ENCODE measurements at places on chromosomes 1 and 21.

DNA sequence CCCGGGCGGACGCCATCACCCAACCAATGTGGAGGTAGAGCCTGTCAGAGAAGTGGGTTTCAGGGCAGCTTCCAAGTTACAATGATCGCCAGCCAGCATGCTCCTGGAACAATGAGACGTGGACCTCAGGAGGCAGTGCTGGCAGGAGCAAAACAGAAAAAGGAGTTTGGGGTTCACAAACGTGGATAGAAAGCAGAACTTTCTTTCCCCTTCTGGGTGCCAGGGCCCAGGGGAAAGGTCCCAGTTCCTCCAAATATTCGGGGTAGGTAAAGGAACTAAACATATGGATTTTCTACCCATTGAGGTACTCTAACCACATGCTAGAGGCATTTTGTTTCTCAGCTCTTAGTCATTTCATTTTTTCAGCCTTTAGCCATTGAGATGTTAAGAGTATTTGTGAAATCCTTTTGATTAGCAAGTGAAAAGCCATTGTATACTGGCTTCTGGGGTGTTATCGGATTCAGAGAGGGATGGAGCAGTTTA is 488.4 kb upstream of the ADGRL2 start:
- DNase-seq, result no peak

DNA sequence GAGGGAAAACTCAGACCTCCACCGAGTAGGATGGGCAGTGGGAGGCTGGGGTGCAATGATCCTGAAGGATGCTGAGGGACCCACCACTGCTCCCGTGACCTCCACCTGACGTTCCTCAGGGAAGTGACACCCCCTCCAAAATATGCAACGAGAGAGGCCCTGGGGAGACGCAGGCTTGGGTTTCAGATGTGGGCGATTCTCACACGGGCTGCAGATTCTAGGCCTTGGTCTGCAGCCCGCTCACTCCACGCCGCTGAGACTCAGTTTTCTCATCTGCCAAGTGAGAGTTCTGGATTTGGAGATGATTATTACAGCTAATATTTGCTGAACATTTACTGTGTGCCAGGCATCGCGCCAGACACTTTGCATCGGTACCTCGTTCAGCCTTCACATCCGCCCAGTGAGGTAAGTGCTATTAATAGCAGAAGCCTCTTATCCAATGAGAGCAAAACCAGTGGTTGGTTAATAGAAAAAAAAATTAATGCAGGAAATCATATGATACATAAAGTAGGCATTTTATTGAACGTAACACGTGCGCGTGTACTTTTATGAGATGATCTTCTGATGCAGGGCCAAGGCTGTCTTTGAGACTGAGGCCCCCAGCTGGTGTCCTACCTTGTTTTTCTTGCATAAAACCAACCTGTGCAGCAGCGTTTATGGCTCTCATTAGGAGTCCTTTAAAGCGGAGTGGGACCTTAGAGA is 102.0 kb upstream of the RUNX3 start:
- DNase-seq, result peak; percentile 60

DNA sequence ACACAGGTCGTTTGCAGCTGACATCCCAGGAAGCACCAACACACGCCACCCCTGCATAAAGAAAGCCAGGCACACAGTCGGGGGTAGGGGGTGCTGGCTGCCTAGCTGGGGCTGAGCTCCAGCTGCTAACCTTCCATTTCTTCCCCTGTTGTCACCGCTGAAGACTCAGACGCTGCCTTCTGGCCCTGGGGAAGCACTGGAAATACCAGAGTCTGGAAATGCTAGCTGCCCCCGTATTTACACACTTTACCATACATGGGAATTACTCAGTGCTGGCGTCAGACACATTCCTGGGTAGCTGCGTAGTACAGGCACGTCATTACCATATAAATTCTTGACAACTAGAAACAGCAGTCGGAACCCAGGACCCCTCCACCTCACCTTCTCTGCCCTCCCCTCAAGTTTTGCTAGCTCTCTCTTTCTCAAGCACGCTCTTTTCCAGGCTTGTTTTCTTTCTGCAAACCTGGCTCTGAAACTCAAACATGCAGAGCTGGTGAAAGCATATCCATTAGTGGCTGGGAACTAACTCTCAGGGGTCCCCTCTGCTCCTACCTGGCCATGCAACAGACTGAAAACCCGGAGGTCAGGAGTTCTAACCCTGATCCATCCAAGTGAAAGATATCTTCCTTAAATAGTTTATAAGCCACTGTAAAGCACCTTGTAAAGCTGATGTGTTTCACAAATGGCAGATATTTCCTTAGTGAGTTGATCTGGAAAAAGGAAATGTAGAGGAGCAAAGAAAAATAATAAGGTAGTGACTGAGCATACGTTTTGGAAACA is 3.3 kb downstream of the CSRP1 start:
- DNase-seq, result no peak

GRCh38 chr1:96688767-96689166 is 32.8 kb upstream of the PTBP2 start:
- DNase-seq, result no peak

DNA sequence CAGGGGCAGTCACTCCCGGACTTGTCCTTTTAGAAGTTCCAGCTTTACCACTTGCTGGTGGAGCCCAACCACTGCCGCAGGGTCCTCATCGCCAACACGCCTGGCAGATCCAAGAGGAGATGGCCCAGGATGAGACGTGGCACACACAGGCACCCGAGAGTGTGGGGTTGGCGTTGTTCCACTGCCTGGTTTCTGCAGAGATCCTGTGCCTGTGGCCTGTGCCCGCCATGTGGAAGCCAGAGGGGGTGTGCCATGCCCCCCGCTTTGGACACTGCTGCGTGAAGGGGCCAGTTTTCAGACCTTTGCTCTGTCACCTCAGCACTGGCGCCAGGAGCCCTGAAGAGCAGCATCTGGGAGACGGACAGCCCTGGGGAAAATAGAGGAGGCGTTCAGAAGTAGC is 10.8 kb downstream of the CD46 start:
- no peak for DNase-seq

- DNase-seq, result no peak
Observed at GRCh38 chr1:3518756-3519155, 64.3 kb downstream of the ARHGEF16 start.

- no peak for DNase-seq
Observed at GRCh38 chr1:222786121-222786520, 28.7 kb upstream of the DISP1 start.

DNA sequence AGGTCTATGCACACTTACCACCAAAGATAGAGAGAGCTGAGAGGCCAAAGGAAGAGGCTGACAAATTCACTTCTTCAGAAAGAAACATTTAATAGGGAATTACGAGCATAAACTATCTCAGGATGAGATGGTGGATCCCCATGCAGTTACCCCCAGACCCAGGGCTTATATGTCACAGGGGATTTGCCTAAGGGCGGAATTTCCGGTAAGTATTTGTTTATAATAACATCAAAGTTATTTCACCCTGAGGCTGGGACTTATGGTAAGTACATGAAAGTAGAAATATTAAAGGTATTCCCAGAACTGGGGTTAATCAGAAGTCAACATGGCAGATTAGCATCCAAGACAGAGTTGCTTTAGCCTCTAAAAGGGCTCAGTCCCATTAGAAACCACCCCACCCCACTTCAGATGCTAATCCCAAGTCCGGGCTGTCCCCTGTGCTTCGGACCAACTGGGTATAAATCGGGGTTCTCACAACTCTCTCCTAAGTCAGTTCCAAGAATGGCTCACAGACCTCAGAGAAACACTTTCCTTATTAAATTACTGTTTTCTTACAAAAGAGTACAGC is 247.4 kb upstream of the ZP4 start:
- DNase-seq, result no peak

GRCh38 chr21:17359781-17360180 is 153.1 kb upstream of the CXADR start:
- no peak for DNase-seq

DNA sequence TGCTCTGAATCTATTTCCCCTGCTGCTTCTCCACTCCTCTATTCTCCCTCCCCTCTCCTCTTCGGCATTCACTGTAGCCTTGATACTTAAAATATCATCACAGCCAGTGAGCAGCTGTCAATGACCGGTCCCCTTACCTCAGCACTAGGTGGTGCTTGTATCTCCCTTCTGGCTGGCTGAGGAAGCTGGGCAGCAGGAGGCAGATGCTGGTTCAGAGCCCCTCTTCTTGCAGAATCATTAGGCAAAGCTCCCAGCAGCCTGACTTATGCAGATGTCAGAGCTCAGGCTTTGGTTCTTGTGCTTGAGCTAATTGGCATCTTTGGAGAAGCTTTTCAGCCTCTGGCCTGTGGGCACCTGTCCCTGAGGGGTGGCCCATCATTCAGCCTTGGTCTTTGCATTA is 31.9 kb upstream of the KCNA2 start:
- DNase-seq, result peak; percentile 48

DNA sequence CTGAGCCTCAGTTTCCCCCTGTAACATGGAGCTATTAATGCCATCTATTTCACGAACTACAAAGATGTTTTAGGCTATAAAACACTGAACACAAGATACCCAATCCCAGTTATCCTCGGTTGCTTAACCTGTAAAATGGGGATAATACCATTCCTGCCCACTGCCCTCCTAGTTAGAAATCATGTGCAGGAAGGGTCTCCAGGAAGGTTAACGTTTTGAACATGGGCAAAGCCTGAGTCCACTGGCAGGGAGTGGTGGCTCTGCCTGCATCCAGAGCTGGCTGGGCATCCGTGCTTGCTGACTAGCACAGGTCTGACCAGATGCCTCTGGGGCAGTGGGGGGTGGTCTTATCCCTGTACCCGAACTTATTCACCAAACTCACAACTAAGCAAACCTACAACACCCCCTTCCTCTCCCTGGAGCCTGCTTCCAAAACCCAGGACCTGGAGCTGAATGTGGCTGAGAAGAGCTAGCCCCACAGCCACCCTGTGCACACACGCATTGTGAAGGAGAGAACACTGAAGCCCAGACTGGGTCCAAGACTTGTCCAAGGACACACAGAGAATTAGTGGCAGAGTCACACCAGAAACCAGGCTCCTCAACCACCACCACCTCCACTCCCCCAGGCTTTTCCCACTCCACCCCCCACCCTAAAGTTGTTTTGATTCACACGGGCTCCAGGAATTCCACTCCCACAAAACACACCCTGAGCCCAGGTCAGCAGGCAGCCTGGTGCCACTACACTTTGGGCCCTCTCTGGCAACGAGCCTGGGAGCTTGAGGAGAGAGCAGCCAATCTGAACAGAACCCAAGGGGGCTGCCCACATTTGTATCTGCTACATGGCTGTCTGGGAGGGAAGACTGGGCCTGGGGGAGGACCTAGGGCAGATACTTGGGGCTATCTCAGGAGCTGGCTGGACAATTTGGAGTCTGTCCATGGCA is 1.6 kb downstream of the E2F2 start:
- no peak for DNase-seq

GRCh38 chr1:25066256-25066655 is 136.2 kb upstream of the RUNX3 start:
- no peak for DNase-seq

DNA sequence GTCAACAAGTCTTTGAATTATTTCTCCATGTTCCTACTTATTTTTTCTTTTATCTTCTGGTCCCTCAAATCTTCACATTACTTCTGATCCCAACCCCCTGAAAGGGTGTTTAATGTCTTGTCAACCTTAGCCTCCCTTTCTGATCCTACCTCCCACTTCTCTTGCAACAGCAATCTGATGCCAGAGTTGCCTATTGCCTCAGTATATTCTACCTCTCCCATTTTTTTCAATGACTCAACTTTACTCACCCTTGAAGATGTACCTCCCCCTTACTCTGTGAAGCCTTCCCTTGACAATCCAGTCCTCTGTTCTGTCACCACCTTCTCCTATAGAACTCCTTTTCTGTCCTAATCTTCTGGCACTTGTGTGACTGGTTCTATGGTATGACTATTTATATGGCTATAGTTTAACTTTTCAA is 99.5 kb upstream of the CD55 start:
- DNase-seq, result no peak

GRCh38 chr1:192284927-192285326 is 31.9 kb upstream of the RGS21 start:
- DNase-seq, result no peak

- no peak for DNase-seq
Observed at GRCh38 chr1:210726621-210727020, 397.9 kb downstream of the HHAT start.

DNA sequence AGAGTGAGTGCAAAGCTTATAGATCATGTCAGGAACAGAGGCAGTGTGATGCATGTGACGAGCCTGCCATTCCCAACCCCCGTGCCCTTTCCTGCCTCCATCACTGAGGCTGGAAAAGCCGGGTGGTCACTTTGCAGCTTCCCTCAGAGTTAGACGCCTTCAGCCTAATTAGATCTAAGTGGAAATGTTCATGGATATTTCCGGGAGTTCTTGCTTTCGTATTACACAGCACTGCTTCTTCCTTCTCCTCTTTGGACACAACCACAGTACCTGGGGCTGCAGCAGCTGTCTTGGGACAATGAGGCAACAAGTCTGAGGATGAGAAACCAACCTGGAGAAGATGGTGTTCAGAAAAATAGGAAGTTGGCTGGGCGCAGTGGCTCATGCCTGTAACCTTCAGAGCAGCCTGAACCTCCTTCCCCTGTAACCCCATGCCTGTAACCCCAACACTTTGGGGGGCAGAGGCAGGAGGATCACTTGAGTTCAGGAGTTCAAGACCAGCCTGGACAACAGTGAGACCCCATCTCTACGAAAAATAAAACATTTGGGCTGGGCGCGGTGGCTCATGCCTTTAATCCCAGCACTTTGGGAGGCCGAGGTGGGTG is 24.5 kb downstream of the SERINC2 start:
- no peak for DNase-seq

DNA sequence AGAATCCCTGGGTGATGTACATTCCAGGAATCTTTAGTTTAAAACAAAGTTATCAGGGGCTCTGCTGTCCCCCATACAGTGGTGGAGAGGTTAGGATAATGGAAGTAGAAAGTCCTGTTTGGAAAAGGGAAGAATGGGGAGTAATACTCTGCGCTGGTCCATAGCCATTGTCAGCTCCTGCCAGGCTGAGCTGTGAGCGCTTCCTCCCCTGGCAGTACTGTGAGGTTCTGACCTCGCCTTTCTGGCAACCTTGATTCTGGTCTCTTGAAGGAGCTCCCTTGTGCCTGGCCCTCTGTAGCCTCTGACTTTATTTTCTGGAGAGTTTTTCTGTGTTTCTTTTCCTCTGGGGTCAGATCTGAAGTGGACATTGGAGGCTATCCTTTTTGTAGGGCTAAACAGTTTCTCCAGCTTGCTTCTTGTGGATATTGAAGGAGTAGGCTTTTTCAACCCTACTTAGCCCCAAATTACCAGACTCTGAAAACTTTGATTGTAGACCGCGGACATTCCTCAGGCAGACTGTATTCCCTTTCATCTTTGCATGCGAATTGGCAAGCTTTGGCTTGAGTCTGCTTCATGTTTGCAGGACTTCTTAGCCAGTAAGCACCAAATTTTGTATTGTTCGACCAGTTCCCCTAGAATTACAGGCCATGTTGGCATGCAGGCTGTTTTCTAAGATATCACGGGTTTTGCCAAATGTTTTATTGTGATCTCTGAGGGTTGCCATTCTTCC is 13.8 kb downstream of the UBE4B start:
- DNase-seq, result no peak

- DNase-seq, result no peak
Observed at GRCh38 chr1:218301217-218301616, 16.1 kb downstream of the RRP15 start.

- DNase-seq, result no peak
Observed at GRCh38 chr1:192126030-192126619, 32.1 kb upstream of the RGS18 start.

- DNase-seq, result no peak
Observed at GRCh38 chr21:21436012-21436534, 437.9 kb downstream of the NCAM2 start.

- no peak for DNase-seq
Observed at GRCh38 chr1:184388971-184389370, 2.1 kb downstream of the C1orf21 start.
